ENCODE measurements at places on chromosomes 13 and 19.

- DNase-seq = no peak
These were observed 68.1 kb downstream of the ABCC4 start for GRCh38 chr13:95233026-95233635.

- DNase-seq = no peak
These were observed 7.4 kb upstream of the CDC34 start for GRCh38 chr19:524062-524674.

DNA sequence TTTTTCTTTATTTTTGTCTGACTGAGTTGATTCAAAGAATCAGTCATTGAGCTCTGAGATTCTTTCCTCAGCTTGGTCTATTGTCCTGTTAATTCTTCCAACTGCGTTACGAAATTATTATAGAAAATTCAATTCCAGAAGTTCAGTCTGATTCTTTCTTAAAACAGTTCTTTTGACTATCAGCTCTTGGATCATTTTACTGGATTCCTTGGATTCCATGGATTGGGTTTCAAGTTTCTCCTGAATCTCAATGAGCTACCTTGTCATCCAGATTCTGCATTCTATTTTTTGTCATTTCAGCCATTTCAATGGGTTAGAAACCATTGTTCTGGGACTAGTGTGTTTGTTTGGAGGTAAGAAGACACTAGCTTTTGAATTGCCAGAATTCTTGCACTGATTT, 169.3 kb downstream of the PCDH20 start:
- no peak for DNase-seq

- no peak for DNase-seq
These were observed 210.7 kb upstream of the MIR17HG start for GRCh38 chr13:91136806-91137205.

- no peak for DNase-seq
These were observed 720 bp downstream of the FARP1 start for GRCh38 chr13:98143601-98144026.

DNA sequence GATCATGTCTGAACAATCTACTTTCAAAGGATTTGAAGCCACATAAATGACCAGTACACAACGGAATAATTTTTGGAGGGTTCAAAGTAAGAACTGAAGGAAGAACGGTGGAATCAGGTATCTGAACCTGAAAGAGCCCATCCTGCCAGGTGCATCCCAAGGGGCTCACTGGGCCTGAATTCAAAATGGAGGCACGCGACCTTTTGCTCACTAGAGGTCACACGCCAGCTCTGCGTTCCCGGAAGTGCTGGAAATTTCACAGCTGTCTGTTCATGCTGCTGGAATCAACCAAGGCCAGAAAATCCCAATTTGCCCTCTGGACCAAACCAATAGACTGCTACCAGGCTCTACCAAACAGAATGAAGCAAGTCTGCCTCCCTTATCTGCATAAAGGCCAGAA, 4.2 kb upstream of the RASA3 start:
- DNase-seq = no peak

GRCh38 chr19:9523885-9524474, 14.5 kb downstream of the ZNF426 start:
- DNase-seq = no peak

GRCh38 chr13:23763318-23763717, 125.9 kb downstream of the MIPEP start:
- no peak for DNase-seq

- no peak for DNase-seq
These were observed 346.6 kb downstream of the RFC3 start for GRCh38 chr13:34164582-34164981.

DNA sequence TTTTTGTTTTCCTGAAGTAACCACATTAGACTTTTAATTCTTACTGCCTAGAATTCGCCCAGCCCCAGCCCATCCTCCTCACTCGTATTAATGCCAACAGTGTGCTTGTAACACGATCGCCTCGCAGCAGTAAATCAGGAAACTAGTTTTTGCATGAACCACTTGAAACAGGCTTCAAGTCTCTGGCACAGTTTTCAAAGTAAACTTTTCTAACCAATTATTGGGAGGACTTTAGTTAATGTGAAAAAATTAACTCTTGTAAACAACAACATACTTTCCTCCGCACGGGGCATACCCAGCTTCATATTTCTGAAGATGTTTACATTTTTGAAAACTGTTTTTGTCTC, 39.2 kb downstream of the TNFRSF19 start:
- no peak for DNase-seq

DNA sequence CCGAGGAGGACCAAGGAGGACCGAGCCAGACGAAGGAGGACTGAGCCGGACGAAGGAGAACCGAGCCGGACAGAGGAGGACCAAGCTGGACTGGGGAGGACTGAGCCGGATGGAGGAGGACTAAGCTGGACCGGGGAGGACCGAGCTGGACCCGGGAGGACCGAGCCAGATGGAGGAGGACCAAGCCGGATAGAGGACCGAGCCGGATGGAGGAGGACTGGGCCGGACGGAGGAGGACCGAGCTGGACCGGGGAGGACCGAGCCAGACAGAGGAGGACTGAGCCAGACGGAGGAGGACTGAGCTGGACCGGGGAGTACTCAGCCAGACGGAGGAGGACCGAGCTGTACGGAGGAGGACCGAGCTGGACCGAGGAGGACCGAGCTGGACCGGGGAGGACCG, 3.2 kb downstream of the PIP5K1C start:
- no peak for DNase-seq

DNA sequence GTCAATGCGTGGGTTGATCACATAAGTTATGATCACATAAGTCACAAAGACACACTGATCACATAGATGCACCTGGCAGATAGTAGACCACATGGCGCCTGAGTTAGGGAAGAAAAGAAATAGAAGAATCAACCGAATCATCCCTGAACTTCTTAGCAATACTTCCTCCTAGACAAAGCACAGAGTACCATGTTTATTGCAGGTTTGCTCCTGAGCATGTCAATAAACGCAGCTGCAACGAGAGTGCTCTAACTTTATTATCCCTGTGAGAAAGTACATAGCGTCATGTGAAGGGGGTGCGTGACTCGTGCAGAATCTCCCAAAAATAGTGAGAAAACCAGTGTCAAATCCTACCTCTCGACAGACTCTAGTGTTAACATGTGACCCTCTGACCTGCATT, 17.3 kb downstream of the NCR1 start:
- no peak for DNase-seq

DNA sequence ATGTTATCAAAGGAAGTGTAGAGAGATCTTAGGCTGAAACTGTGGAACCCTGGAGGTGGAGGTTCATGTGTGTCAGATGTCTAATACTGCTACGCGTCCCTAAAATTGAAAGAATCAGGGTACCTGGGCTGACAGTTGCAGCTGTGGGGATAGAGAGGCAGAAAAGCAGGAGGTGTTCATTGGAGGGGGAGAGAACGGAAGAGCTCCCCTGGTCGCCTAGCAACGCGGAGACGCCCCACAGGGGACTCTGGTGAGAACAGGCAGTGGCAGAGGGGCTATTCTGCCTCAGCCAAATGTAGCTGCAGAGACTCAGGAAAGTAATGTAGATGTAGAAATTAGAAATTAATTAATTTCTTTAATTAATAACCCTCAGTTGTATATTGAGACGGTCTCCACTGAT, 10.1 kb upstream of the ZNF835 start:
- no peak for DNase-seq
